Umbilical cord (tissue), 2 donors: ENCODE measurements at places on chromosomes 11 and 22. TPM values are rescaled to one million over a fixed set of nuclear protein-coding genes. Genes with fewer than 3 reads are reported as not detected.

APOA1 gene
- total RNA-seq, result not detected

MS4A3 gene
- 7.2 TPM for total RNA-seq

SYVN1 gene
- total RNA-seq, result 13.0 TPM

WNT7B gene
- 7.2 TPM for total RNA-seq

KRTAP5-10 gene
- not detected for total RNA-seq

HTR3A gene
- not detected for total RNA-seq

NXPE1 gene
- 2.2 TPM for total RNA-seq

RRP8 gene
- 10.6 TPM for total RNA-seq

IZUMO1R gene
- total RNA-seq, result not detected
